ENCODE measurements at places on chromosomes 1 and 21. TPM values are rescaled to one million over a fixed set of nuclear protein-coding genes. Genes with fewer than 3 reads are reported as not detected.

Gene ZNF678
- 14.0 TPM for total RNA-seq

Gene HCN3
- 3.4 TPM for total RNA-seq

GRCh38 chr1:161733526-161733925, 12.2 kb downstream of the FCRLB start:
- no peak for DNase-seq

- DNase-seq: no peak
Measured at GRCh38 chr1:227792216-227793078, 23.0 kb upstream of the PRSS38 start.

GRCh38 chr1:36715797-36716196, 233.1 kb upstream of the CSF3R start:
- no peak for DNase-seq
